ENCODE measurements at places on chromosomes 4 and X.
A peak's percentile ranks its signal among the peaks of the same experiment; 100 is the strongest.

DNA sequence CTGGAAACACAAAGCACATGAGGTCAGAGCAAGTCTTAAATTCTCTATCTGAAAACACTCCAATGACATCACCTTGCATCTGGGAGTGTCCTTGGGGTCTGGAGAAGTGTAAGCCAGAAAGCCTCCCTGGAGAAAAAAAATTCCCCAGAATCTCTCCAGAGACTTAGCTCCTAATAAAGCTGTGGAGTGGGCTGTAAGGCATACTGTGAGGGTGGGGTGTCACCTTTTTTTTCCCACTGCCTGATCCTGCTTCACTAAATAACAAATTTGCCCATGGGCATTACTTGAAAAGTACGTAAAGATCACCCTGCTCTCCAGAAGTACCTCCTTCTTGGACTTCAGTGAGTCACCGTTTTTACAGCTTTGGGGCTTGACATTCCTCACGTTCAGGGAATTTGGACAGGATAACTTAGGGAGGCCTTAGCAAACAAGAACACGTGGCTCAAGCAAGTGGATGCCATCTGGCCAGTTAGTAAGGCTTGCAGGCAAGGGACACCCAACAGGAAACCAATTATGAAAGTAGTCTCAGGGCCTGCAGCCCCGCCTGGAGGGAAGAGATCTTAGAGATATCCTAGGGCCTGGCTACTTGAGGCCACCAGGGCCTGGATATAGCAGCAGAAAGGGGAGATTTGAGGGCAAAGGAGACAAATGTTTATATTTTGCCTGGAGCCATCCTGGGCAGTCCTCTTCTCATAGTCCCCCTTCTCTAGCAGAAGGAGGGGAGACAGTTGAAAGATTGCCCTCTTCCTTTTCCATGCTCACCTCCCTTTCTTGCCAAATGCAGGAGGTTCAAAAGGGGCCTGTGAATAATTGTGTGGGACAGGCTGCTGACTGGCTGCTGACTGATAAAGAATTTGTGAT, 60.1 kb upstream of the PLAC1 start:
- ATAC-seq = peak; percentile 77

DNA sequence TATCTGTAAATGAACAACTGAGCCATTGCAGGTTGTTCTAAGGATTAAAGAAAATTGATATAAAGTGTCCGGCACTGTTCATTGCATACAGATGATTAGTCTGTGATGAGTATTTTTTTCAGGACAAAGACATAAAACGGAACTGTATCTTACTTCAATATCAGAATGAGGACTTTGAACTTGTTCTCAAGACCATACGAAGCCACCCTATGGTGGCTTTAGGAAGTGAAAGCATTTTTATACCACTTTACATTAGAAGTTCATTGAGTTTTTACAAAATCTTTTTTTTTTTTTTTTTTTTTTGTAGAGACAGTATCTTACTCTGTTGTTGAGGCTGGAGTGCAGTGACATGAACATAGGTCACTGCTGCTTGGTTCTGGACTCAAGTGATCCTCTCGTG, 45.2 kb upstream of the TRIM2 start:
- no peak for ATAC-seq

GRCh38 chrX:112587194-112587593, 92.5 kb downstream of the LHFPL1 start:
- ATAC-seq = no peak

GRCh38 chr4:98529970-98530569, 128.3 kb downstream of the TSPAN5 start:
- no peak for ATAC-seq

DNA sequence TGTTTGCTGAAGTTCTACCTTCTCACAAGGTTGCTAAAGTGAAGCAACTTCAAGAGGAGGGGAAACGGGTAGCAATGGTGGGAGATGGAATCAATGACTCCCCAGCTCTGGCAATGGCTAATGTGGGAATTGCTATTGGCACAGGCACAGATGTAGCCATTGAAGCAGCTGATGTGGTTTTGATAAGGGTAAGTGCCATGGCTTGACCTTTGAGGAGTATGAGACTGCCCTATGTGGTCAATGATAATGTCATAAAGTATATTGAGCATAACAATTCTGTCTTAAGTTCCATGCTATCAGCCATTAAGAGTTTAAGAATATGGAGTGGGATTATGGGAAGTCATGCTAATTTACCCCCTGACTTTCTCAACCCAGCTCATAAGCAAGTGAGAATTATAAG, 61.4 kb upstream of the PGK1 start:
- ATAC-seq = no peak

GRCh38 chr4:186643501-186644310, 80.0 kb downstream of the FAT1 start:
- ATAC-seq = no peak

GRCh38 chr4:158754385-158755180, 14.2 kb upstream of the FNIP2 start:
- ATAC-seq = no peak

DNA sequence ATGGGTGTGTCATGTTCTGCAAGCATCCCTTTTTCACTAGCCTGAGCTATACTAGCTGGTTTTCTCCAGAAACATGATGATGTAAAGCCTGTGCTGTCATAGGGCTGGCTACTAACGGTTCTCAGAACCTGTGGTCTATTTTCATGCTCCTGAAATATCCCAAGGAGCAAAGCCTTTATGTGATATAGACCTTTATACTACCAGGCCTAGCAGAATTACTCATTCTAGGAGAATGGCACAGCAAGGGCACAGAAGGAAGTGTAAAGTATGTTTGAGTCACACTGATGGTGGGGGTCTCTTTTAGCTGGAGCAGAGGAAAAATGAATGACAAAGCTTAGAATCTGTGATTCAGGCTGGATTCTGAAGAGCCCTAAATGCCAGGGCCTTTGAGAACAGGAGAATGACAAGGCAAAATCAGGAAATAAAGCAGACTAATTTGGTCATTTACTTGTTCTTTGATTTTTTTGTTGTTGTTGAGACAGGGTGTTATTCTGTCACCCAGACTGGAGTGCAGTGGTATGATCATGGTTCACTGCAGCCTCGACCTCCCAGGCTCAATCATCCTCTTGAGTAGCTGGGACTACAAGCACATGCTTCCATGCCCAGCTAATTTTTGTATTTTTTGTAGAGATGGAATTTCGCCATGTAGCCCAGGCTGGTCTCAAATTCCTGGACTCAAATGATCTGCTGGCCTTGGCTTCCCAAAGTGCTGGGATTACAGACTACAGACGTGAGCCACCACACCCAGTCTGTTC, 11.8 kb downstream of the TCEAL1 start:
- ATAC-seq = no peak

DNA sequence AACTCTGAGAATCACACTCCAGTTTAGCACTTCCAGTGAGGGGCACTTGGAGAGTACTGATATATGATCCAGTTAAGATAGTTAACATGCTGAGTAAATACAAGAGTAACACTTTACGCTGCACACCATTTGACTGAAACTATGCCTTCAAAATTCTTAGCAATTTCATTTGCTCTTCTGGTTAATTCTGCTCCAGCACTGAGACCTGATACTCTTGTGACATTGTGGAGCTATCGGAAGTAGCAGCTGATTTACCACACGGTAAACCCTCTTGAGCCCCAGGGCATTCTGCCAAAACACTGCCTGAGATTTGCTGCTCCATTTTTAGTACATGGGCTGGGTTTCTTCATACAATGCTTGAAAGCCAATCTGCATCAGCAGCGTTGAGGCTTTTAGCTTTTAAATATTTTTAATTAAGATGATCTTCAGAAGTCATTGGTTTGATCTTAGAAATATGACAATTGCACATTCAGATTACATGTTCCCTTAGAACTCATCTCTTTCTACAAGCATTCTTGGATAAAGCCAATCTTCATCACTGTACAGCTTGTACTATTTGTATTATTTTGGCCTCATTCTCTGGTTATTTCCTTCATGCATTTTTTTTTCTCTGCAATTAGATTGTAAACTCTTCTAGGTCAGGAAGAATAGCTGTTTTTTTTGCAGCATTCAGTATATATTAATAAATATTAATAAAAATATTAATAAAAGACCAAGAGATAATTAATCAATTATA, 67.8 kb upstream of the ETNPPL start:
- no peak for ATAC-seq

GRCh38 chrX:141133272-141133671, 43.7 kb downstream of the LDOC1 start:
- no peak for ATAC-seq

- ATAC-seq = no peak
Measured at GRCh38 chr4:84378983-84379382, 120.1 kb downstream of the NKX6-1 start.

DNA sequence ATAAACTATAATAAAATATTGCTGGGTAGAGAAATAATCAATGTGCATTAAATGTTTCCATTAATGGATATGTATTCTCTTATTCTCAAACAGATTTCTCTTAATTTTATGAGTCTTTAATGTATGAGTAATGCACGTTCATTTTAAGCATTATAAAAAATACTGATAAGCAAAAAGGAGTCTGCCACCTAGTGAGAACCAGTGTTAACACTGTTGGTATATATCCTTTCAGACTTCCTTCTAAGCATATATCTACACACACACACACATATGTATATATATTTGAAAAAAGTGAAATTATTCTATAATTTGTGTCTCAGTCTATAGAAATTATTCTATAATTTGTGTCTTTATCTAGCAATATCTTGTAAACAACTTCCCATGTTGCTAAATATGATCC, 49.9 kb upstream of the MTMR1 start:
- no peak for ATAC-seq

GRCh38 chrX:150887906-150888465, 10.5 kb downstream of the CD99L2 start:
- no peak for ATAC-seq

DNA sequence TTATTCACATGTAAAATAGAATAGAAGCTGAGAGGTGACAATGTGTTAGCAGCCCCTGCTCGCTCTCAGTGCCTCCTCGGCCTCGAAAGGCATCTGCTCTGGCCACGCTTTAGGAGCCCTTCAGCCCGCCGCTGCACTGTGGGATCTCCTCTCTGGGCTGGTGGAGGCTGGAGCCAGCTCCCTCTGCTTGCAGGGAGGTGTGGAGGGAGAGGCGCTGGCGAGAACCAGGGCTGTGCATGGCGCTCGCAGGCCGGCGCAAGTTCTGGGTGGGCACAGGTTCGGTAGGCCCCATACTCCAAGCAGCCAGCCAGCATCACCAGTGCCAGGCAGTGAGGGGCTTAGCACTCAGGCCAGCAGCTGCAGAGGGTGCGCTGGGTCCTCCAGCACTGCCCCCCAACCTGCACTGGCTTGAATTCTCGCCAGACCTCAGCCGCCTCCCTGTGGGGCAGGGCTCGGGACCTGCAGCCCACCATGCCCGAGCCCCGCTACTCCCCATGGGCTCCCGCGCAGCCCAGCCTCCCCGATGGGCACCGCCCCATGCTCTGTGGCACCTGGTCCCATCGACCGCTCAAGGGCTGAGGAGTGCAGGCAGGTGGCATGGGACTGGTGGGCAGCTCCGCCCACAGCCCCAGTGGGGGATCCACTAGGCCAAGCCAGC, 1346.7 kb upstream of the IGFBP7 start:
- peak; percentile 31 for ATAC-seq

GRCh38 chrX:100973411-100973810, 3.9 kb downstream of the ARL13A start:
- ATAC-seq = no peak

DNA sequence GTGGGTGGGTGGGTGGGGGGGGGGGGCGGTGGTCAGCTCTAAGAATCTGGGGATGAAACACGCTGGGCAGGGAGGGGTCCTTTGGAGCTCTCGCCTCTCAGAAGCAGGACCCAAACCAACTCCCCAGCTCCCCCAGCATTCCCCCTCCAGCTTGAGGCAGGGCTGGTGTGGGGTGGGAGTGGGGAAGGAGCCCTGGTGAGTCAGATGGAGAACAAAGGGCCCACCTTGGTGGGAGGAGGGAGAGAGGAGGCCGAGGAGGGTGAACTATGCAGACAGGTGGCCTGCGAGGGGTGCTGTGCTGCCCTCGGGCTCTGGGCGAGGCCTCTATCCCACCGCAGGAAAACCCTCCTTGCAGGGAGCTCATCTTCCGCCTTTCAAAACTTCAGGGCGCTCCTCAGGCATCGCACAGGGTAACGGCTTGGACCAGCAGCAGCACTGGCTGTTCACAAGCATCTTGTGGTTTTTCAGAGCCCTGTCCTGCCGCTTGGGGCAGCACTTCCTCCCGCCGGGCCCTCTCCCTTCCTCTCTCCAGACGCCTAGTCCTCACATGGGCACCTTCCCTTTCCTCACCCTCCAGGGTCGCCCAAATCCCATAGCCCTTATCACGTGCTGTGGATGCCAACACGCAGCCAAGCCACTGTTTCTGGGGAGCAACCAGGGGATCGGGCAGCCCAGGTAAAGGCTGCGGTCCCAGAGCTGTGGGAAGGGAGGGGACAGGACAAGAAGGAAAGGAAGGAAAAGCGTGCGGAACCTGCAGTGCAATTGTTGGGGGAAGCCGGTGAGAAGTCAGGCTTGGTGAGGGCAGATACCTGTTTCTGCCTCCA, 34.0 kb upstream of the GRPEL1 start:
- peak; percentile 62 for ATAC-seq

DNA sequence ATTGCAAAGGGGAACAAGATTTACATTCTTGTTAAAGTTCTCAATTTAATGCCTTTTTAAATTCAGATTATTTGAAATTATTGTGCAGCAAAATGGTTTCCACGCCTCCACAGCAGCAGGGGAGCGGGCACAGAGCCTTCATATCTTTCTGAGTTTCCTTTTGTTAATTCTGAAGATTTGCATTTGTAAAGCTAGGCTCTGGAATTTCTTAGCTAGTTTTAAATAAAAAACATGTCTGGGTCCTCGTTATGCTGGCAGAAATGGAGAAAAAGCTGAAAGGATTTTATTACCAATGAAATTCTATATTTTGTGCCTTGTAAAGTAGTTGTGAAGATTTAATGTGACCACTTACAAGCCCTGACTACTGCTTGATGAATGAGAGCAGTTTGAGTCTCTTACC, 40.8 kb upstream of the MAGED1 start:
- ATAC-seq = no peak

GRCh38 chrX:2484256-2484655, 16.5 kb downstream of the DHRSX start:
- ATAC-seq = peak; percentile 34

DNA sequence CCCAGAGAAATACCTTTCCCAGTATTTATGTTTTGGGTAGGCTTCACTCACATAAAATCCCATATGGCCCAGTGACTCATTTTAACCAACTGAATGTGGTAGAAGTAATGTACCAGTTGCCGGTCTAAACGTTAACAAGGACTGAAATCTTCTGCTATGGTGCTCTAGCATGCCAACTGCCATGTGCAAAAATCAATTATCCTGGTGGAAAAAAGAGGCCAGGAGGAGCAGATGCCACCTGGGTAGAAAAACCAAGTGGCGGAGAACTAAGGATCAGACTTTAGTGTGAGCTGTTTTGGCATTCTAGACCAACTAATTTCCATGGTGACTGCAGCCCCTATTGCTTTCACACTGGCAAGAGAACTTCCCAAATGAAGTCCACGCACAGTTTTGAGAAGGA, 1660.7 kb upstream of the ADGRL3 start:
- ATAC-seq = no peak

- ATAC-seq = peak; percentile 22
Measured at GRCh38 chrX:13938829-13939530, 90.7 kb downstream of the GEMIN8 start.

DNA sequence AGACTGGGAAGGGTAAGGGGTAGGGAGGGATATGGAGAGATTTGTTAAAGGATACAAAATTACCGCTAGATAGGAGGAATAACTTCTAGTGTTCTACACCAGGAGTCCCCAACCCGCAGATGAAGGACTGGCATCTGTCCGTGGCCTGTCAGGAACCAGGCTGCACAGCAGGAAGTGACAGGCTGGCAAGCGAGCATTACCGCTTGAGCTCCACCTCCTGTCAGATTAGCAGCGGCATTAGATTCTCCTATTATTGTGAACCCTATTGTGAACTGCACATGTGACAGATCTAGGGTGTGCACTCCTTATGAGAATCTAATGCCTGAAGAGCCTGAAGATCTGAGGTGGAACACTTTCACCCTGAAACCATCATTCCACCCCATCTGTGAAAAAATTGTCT, 27.9 kb upstream of the BBS7 start:
- no peak for ATAC-seq

All from gastroesophageal sphincter (tissue), 4 donors.